ENCODE measurements at places on chromosomes 5 and 9.

DNA sequence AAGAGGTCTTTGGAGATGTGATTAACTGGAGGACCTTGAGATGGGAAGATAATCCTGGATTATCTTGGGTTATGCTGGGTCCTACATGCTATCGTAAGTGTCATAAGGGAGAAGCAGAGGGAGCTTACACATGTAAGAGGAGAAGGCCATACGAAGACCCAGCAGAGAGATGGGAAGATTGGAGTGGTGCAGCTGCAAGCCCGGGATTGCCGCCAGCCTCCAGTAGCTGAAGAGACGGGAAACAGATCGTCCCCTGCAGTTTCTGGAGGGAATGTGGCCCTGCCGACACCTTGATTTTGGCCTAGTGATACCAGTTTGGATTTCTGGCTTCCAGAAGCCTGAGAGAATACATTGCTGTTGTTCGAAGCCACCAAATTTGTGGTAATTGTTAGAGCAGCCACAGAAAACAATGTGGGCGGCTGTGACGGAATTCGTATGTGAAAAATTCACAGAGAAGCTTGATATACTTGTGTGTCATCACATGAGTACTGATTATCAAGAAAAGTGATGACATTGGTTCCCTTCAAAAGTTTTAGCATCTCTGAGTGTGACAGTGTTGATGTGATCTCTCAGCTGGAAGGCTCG lies 86.9 kb downstream of the CYFIP2 start:
- DNase-seq, result no peak

DNA sequence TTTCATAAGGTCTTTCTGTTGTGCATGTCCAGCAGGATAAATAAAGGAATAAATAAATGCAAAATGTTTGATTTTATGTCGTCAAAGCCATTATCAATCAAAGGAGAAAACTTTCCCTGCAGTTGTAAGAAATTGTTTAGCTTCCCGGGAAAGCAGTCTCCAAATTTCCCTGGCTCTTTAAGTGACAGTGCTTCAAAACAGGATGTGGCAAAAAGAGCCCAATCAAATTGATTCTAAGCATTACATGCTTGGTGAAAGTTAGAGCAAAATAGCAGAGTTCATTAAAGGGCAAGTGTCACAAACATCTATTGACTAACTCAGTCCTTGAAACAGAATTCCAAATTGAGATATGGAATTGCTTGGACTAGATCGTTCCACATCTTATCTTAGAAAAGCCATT lies 704.1 kb downstream of the PRELID2 start:
- no peak for DNase-seq

- DNase-seq, result no peak
Observed at GRCh38 chr5:59838989-59839388, 54.5 kb downstream of the PDE4D start.

- DNase-seq, result no peak
Observed at GRCh38 chr5:121919046-121919445, 42.7 kb upstream of the SRFBP1 start.

Data from fibroblast of skin of scalp (primary cell).